ENCODE measurements at places on chromosomes 6 and 20.

DNA sequence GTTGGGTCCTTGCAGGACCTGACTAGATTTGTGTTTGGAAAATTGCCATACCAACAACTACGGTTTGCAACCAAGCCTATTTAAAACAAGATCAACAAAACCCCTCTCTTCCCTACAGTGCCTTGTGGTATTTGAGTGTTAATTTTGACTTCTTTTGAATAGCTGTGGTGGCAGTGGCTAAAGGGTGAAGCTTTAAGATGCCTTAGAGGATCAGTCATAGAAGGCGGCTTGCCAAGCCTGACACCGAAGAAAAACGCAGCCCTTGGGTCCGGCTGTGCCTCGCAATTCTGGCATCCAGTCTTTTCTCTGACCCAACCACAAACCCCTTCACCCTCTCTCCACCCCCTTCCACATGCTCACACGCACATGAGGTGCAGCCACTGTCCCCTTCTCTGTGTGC lies 32.6 kb downstream of the BMP6 start:
- DNase-seq: peak; percentile 15

DNA sequence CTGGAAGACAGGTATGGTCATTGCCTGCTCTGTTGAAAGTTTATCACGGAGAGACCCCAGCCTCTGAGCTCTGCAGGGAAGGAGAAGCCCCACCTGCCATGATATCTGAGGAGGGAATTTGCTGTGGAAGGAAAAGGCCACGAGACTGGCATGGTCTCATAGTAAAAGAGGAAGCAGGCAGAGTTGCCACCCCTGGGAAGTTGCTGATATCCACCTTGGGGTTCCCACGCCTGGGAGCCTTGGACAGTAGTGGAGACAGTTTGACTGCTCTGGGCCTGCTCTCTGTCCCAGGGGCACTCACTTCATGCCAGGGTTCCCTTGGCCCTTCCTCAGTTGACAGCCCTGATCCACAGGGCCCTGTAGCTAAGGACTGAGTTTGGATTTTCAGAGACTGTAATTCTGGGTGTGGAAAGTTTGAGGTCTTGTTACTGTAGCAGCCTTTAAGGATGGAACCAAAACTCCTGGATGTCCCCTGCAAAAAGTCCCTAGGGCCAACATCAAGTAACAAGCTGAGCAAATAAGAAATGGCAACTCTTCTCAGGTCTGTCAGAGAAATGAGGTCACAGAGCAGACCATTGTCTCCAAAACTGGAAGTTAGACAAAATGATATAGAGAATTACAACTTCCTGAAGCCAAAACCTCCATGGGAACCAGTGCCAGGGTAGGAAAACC lies 6.9 kb upstream of the SIRPB1 start:
- DNase-seq: no peak

DNA sequence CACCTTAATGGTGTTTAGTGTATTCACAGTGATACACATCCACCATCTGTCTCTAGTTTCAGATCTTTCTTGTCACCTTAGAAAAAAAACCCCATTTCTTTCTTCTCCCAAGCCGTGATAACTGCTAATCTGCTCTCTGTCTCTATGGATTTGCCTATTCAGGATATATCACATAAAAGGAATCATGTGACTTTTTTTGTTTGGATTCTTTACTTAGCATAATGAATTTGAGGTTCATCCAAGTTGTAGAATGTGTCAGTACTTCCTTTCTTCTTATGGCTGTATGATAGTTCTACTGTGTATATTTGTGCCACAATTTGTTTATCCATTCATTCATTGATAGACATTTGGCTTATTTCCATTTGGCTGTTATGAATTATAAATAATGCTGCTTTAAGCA lies 57.1 kb downstream of the ITCH start:
- DNase-seq: no peak

DNA sequence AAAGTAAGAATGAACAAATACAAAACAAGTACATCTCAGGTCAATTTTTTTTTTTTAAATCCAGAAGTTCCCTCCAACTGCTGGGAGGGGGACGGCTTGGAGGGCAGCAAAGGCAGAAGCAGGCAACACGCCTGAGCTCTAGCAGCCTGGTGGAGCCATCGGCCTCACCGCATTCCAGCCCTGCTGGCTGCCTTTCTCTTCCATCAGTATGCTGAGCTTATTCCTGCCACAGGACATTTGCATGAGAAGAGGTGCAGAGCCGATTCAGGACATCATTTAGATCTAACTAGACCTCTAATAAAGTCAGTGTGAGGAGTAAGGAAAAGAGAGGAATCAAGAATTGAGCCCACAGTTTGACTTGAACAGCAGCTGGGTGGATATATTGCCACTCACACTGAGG lies 318.8 kb downstream of the ZFAND3 start:
- DNase-seq: no peak

DNA sequence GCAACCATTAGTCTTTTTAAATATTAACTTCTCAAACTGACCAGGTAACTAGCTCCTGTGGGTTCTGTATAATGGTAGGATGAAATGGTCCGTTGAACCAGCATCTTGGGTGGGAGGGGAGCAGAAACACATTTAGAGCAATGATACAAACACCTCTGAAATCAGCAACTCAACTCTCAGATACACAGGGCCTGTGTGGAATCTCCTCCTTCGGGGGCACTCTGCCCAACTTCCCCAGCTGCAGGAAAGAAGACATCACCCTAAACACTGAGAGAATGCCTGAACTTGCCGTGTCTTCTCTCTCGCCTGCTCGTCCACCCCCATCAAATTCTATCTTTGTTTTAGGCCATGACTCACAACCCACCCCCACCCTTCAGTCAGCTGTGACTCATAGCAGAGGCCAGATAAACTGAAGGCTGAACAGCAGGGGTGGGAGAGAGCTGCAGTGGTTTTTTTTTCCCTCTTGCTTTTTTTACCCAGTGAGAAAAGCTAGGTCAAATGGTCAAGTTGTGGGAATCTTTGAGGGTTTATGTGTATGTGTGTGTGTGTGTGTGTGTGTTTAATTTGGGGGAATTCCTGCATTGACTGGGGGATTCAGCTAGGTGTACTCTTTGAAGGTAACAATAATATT lies 593.4 kb upstream of the JAG1 start:
- peak; percentile 81 for DNase-seq

GRCh38 chr6:40932366-40932765 lies 106.7 kb downstream of the UNC5CL start:
- DNase-seq: no peak

GRCh38 chr20:12243327-12243726 lies 325.6 kb downstream of the BTBD3 start:
- DNase-seq: no peak

- DNase-seq: no peak
These were observed at the start of gene SLC22A16 for GRCh38 chr6:110476046-110476849. Gene SLC22A16, minus strand, starts transcription at chr6:110476613. Its CDS starts 39 bp downstream, at chr6:110476574.

DNA sequence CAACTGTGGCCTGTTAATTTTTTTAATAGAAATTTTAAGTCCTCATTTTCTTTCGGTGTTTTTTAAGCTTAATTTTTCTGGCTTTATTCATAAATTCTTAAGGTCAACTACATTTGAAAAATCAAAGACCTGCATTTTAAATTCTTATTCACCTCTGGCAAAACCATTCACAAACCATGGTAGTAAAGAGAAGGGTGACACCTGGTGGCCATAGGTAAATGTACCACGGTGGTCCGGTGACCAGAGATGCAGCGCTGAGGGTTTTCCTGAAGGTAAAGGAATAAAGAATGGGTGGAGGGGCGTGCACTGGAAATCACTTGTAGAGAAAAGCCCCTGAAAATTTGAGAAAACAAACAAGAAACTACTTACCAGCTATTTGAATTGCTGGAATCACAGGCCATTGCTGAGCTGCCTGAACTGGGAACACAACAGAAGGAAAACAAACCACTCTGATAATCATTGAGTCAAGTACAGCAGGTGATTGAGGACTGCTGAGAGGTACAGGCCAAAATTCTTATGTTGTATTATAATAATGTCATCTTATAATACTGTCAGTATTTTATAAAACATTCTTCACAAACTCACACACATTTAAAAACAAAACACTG lies 10.1 kb downstream of the HFE start:
- no peak for DNase-seq

DNA sequence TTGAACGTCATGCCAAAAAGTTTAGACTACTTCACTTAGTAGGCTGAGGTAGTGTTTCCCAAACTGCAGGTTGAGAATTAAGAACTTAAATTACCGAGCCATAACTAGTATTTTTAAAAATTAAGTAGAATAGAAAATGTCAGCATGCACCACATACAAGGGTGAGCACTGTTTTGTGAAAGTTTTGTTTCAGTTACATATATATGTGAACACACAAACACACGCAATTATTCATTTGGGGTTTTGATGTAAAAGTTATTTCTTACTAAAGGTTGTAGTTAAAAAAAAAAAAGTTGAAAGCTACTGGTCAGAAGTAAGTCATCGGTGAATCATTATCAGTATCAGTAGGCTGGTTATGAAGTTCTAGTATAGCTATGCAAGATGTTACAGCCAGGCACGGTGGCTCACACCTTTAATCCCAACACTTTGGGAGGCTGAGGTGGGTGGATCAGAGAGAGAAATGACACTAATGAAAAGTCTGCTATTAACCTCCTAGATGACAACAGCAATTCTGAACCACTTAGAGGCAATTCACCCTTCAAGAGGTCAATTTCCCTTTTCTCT lies 24.1 kb downstream of the FASTKD5 start:
- no peak for DNase-seq

Data from Panc1 (cell line).